ENCODE measurements at places on chromosomes 5 and 9. TPM values are rescaled to one million over a fixed set of nuclear protein-coding genes. Genes with fewer than 3 reads are reported as not detected.

The MCC gene
- 7.6 TPM for total RNA-seq

The MAN1B1 gene
- total RNA-seq: 32.7 TPM

The ZNF474 gene
- total RNA-seq: not detected

The EHMT1 gene
- 121 TPM for total RNA-seq

GRCh38 chr5:115424030-115424429 lies 120.5 kb downstream of the FEM1C start:
- no peaks in the 10 kb centered on the region for H3K27me3 ChIP-seq
- H3K27ac ChIP-seq: no peak overlapping the region
- no peak overlapping the region for H3K4me3 ChIP-seq
- H3K36me3 ChIP-seq: no peaks in the 10 kb centered on the region
- peaks cover 2% of the 10 kb centered on the region for H3K4me1 ChIP-seq
- DNase-seq: no peak

- H3K4me3 ChIP-seq: peak overlapping the region; percentile 91
- H3K27ac ChIP-seq: peak overlapping the region; percentile 28
- H3K27me3 ChIP-seq: no peaks in the 10 kb centered on the region
- H3K4me1 ChIP-seq: peaks cover 6% of the 10 kb centered on the region
Measured at GRCh38 chr5:112161392-112161748, 257.7 kb downstream of the EPB41L4A start.

DNA sequence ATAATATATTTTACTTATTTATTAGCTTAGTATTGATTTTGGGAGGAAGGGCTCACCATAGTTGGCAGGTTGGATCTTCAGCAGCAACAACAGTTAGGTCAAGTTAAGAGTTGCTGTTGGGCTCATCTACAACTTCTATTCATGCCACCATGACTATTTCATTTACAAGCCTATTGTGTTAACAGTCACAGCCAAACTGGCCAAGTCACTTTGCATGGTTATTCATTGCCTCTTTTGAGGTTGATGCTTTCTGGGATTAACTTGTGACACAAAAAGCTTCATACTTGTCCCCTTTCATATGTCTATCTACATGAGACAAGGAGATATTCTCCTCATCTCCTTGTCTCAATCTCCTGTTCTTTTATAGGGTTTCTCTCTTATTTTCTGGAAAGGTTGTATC lies 98.3 kb downstream of the WDR70 start:
- no peaks in the 10 kb centered on the region for H3K27me3 ChIP-seq
- peaks cover 51% of the 10 kb centered on the region for H3K36me3 ChIP-seq
- no peak overlapping the region for H3K27ac ChIP-seq
- no peaks in the 10 kb centered on the region for H3K4me1 ChIP-seq

- no peaks in the 10 kb centered on the region for H3K36me3 ChIP-seq
- H3K4me1 ChIP-seq: peaks cover 23% of the 10 kb centered on the region
- H3K27ac ChIP-seq: no peak overlapping the region
- no peak overlapping the region for H3K4me3 ChIP-seq
- DNase-seq: no peak
Measured at GRCh38 chr5:170393958-170394357, 4.8 kb upstream of the KCNMB1 start.

DNA sequence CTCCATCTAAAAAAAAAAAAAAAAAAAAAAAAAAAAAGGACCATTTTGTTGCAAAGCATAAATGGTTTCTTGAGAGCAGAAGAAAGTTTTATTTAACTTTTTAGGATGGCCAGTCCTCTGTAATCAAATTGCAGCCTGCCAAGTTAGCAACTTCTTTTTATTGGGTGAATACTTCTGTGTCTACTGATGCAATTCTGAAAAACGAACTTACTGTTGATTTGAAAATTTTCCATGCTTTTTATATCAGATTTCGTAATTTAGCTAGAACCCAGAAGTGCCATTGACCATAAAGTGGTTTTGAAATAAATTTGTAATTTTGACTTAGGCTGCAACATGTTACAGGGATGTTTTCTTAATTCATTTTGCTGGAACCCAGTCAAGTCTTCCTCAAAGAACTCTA lies 269.1 kb upstream of the ACTBL2 start:
- DNase-seq: no peak
- H3K4me1 ChIP-seq: no peaks in the 10 kb centered on the region
- no peaks in the 10 kb centered on the region for H3K36me3 ChIP-seq
- H3K27me3 ChIP-seq: no peaks in the 10 kb centered on the region
- no peak overlapping the region for H3K4me3 ChIP-seq

DNA sequence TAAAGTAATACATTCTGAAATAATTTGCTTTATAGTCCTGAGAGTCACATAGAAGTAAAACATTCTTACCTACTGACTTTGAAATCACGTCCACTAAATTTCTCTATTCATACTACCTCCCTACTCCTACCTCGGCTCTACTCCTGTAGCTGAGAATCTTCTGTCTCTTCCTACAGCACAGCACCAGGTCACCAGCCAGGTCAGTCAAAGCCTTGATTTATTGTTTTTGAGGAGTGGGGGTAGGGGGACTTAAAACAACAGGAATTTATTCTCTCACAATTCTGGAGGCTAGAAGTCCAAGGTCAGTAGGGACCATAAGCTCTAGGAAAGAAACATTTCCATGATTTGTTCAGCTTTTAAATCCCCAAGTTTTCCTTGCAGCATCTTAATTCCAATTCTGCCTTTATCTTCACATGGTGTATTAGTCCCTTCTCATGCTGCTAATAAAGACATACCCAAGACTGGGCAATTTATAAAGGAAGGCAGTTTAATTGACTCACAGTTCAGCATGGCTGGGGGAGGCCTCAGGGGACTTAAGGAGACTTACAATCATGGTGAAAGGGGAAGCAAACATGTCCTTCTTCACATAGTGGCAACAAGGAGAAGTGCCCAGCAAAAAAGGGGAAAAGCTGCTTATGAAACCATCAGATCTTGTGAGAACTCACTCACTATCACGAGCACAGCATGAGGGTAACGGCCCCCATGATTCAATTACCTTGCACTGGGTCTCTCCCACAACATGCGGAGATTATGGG lies 49.6 kb upstream of the CCNG1 start:
- no peaks in the 10 kb centered on the region for H3K27me3 ChIP-seq
- DNase-seq: no peak
- no peak overlapping the region for H3K4me3 ChIP-seq
- H3K27ac ChIP-seq: no peak overlapping the region
- peaks cover 4% of the 10 kb centered on the region for H3K36me3 ChIP-seq

- no peaks in the 10 kb centered on the region for H3K4me1 ChIP-seq
- peaks cover 40% of the 10 kb centered on the region for H3K36me3 ChIP-seq
- no peak overlapping the region for H3K4me3 ChIP-seq
- H3K27ac ChIP-seq: no peak overlapping the region
- H3K27me3 ChIP-seq: no peaks in the 10 kb centered on the region
Measured at GRCh38 chr5:14471507-14471906, 110.1 kb upstream of the OTULINL start.

GRCh38 chr9:112867275-112867991 lies 23.2 kb downstream of the SLC46A2 start:
- no peak overlapping the region for H3K27ac ChIP-seq
- no peak overlapping the region for H3K4me3 ChIP-seq
- DNase-seq: peak; percentile 73
- H3K4me1 ChIP-seq: peaks cover 9% of the 10 kb centered on the region
- H3K36me3 ChIP-seq: peaks cover 8% of the 10 kb centered on the region

DNA sequence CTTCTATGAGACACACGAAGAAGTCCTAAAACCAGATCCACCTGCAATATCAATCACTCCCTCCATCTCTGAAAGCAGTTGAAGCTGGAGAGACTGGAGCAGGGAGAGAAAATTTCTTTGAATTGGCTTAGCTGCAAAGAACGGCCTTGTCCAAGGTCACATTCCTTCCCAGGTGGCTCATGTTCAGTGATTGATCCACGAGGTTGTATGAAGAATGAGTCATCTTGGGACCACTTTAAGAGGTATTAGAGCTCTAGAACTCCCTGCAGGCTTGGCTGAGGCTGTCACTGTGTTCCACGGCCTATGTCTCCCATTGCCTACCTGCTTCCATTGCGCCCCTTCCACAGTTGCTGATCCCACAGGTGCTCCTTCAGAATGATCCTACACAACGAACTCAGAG lies 68.2 kb downstream of the HMHB1 start:
- no peak for DNase-seq
- no peaks in the 10 kb centered on the region for H3K27me3 ChIP-seq
- H3K36me3 ChIP-seq: peaks cover 2% of the 10 kb centered on the region
- no peak overlapping the region for H3K27ac ChIP-seq
- H3K4me1 ChIP-seq: no peaks in the 10 kb centered on the region

DNA sequence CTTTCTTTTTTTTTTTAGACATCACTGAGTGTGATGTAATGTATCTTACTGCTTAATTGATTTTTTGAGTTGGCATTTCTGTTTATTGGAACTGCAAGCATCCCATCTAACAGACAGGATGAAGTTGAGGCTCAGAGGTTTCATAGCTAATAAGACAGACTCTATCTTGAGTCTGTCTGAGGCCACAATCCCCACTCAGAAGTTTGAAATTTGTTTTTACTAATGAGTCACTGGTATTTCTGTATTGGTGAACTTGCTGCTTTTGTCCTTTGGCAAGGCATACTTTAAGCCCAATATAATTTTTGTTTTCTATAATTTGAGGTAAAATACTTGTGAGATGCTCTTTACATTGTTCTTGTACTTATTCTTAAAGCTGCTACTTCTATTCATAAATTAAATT lies 491.2 kb downstream of the PSAT1 start:
- H3K4me1 ChIP-seq: no peaks in the 10 kb centered on the region
- no peaks in the 10 kb centered on the region for H3K36me3 ChIP-seq
- H3K27me3 ChIP-seq: no peaks in the 10 kb centered on the region
- H3K4me3 ChIP-seq: no peak overlapping the region
